ENCODE measurements at places on chromosomes 13 and 19.

GRCh38 chr13:28817204-28817603, 2.9 kb upstream of the MTUS2 start:
- no peak for DNase-seq

DNA sequence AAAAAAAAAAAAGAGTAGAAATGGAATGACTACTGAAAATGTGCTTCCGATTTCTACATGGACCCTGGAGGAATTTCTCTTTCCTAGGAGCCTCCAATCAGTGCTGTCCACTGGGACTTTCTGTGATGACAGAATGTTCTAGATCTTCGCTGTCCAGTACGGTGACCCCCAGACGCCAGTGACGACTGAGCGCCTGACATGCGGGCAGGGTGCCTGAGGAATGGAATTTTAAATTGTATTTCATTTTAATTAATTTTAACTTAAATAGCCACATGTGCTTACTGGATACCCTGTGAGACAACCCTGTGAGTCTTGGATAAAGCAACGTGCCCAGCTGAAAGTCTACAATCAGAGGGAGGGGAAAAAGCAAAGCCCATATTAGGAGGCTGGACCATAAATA, 4.1 kb upstream of the TLE6 start:
- no peak for DNase-seq

DNA sequence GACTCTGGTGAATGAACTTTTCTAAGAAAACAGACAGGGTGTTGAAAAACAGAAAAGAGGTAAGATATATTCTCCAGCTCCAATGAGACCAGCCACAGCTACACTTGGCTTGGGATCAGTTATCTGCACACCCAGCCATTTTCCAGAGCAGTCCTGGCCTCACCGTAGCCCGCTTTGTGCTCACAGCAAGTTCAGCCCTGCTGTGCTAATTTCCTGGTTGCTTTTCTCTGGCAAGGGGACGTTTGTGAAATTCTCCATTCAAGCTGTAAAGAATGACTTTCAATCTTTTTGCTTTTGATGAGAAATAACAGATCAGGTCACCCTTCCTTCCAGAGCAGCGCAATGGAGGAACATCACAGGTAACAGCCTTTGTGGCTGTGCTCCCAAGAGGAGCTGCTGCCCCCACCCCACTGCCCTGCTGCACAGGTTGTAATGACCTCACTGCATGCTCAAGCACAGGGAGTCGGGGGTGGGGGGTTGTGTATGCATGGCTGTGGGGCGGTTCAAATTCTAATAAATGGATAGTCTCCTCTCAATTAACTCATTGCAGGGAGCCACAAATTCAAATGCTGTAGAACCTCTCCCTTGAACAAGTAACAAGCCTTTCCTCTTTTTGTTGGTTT, 516.6 kb upstream of the NBEA start:
- no peak for DNase-seq

- DNase-seq = no peak
Observed at GRCh38 chr19:13917888-13918406, 11.9 kb downstream of the CC2D1A start.

GRCh38 chr13:26742691-26743358, 17.8 kb downstream of the GPR12 start:
- no peak for DNase-seq

- DNase-seq = no peak
Observed at GRCh38 chr13:102715447-102715846, 20.6 kb upstream of the METTL21C start.

DNA sequence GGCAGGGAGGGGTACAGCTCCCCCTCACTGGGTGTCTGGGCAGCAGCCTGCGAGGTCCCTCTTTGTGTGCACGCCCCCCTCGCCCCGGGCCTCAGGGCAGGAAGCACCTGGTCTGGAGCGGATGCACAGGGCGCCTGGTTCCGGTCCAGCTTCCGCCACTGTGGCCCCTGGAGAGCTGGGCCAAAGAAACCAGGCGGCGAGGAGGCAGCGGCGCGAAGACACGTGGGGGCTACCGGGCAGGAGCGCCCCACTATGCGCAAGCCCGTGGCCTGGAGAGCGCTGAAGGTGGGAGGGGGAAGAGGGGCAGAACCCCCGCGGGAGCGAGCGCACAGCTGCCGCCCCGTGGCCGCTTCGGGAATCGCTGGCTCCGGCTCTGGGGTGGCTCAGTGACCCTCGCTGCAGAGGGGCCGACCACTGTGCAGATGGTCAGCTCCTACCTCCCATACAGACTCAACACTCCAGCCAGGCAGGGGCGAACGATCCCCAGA, 1.7 kb upstream of the LYL1 start:
- DNase-seq = peak; percentile 69

GRCh38 chr19:16586991-16587832, 15.0 kb upstream of the SLC35E1 start:
- peak; percentile 52 for DNase-seq

GRCh38 chr13:40445557-40445990, 220.9 kb downstream of the FOXO1 start:
- no peak for DNase-seq

GRCh38 chr19:12085074-12085818, 20.7 kb downstream of the ZNF844 start:
- DNase-seq = no peak

DNA sequence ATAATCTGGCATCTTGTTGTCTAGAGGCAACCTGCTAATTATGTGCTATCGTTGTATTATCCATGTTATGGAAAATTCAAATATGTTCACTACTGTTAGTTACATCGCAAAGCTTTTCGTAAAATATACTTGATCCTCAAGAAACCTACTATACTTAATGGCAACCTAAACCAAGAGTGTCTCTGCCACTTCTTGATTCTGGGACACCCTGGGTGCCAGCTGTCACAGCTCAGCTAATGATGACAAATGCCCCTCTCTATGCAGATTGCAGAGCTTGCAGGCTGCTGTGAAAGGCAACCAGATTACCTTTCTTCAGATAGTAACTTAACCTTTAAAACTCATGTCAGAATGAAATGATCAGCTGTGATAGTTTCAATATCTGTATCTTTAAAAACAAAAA, 8.9 kb upstream of the MAB21L1 start:
- DNase-seq = no peak

- no peak for DNase-seq
Observed at GRCh38 chr13:48317511-48318376, 14.2 kb downstream of the RB1 start.

DNA sequence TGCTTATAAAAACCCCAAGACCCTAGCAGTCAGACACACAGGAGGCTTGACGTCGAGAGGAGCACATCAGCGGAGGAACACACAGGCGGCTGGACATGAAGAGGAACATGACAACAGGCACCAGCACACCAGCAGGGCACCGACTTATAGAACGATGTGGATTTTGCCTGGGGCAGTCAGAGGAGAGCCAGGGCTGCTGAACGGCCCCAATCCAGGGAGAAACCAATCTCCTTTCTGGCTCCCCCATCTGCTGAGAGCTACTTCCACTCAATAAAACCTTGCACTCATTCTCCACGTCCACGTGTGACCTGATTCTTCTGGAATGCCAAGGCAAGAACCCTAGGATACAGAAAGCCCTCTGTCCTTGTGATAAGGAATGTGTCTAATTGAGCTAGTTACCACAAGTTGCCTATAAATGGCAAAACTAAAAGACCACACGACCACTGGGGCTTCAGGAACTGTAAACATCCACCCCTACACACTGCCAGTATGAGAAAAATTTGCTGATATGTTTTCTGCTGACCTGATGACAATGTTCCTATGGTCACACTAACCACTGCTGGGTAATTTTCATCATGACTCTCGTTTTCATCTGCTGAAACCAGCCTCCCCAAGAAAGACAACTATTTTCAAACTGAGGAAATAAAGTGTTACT, 35.8 kb upstream of the CEACAM21 start:
- no peak for DNase-seq

- DNase-seq = no peak
Observed at GRCh38 chr19:6227936-6228325, 51.8 kb downstream of the MLLT1 start.

DNA sequence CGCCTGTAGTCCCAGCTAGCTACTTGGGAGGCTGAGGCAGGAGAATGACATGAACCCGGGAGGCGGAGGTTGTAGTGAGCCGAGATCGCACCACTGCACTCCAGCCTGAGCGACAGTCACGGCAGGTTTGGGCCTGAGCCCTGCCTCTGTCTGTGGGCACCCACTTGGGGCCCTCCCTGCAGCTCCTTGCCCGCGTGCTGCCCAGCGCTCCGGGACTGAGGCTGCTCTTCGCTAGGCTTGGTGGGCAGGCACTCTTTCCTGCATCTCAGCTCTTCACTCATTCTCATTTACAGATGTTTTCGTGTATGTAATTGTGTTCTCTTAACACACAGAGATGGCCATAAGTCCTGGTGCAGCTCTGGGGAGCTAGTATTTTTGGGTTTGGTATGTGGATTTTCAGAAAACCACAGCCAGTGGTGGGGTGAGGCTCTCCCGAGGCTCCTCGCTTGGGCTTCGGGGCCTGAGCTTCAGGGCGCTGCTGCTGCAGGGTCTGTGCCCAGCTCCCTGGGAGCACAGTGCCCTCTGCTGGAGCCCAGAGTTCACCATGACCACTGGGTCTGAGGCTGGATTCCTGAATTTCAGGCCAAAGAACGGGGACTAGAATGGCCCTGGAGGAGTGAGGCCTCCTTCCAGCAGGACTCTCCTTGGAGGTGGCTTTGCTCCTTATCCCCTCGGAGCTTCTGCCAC, 15.2 kb downstream of the UPF1 start:
- DNase-seq = peak; percentile 69

DNA sequence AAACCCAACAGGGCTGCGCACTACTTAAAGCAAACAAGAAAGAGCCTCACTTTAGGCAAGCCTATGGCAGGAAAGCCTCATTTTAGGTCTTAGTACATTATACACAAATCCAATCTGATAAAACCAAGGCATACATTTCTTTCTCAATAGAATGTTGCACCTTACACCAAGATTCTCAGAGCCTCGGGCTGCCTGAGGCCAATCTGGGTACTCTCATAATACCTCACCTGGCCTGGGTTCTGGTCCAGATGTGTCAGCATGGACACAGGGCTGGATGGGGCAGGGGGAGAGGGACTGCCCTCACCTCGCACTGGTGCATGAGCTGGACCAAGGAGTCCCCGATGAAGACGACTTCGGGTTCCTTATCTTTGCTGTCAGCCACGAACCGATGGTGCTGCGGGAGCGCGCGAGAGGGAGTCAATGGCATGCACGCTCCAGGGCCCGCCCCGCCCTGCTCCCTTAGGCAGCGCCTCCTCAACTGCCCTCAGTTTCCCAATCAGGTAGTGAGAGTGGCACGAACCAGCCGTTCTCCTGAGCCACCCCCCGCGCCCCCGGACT, at the start of gene PRR19:
PRR19 (plus strand) TSS at position 487 of the 558 bp plus-strand sequence. CDS start 7,453 bp downstream, outside the sequence.
- DNase-seq = no peak

GRCh38 chr13:102191951-102192502, 209.8 kb downstream of the FGF14 start:
- DNase-seq = peak; percentile 2

- DNase-seq = no peak
Observed at GRCh38 chr13:98813993-98814392, 61.5 kb upstream of the SLC15A1 start.

DNA sequence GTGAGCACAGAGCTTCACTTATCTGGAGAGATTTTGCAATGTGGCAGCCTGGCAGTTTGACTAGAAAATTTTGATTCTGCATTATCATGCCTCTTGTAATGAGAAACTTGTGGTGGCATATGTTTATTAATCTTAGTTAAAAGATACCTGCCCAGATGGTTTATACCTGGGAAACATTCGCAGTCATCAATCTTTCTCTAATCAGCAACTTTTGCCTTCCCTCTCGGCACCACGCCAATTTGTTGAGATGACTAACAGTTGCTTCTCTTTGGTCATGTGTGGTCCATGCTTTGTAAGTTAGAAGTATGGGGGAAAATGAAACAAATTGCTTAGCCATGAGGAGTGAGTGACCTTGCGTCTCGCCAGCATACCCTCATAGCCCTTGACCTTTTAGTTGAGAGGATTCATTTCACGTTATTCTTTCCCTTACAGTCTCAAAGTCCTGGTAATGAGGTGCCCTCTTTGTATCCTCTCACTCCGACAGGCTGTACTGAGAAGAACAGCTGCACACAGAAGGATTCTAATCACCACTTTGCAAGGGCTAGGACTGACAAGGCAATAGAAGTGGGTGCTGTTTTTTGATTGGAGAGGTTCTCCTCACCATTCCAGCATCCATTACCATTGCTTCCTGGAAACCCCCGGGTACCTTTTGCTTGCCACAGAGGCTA, 201.4 kb downstream of the OXGR1 start:
- DNase-seq = no peak

DNA sequence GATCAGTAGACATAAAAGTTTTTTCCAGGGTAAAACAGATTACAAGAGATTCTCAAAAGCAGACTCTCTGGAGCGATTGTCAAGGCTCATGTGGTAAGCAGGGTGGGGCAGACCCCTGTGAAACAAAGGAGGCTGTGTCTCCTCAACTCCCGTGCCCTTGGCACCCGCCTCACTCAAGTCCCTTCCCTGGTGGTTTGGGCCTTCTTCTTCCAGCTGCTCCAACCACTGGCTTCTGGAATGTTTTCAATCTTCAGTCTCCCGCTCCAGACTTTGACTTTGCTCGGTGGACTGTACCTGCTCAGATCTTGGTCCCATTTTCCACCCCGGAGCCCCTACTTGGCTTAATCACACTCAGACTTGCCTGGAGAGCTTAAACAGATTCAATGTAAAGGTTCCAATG, 74.8 kb upstream of the STK24 start:
- no peak for DNase-seq

DNA sequence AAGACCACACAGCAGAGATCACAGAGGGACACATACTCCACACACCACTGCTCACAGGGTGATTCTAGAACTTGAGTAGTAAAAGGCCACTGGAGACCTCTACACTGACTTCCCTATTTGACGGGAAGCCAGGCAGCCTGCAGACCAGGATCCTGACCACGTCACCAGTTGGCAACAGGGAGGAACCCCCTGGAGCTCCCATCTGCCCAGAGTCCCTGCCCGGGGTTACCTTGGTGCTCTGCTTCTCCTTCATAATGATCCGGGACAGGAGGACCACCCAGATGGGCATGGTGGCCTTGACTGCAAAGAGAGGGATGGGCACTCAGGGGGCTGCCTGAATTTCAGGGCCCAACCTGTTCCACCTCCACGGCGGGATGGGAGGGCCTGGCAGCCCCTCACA, 932 bp downstream of the SLC35E1 start:
- no peak for DNase-seq

- no peak for DNase-seq
Observed at GRCh38 chr13:108919036-108919907, 289.9 kb downstream of the MYO16 start.

- no peak for DNase-seq
Observed at GRCh38 chr13:38960175-38960574, 30.5 kb downstream of the STOML3 start.

GRCh38 chr19:16915734-16916133, 26.9 kb downstream of the F2RL3 start:
- no peak for DNase-seq

DNA sequence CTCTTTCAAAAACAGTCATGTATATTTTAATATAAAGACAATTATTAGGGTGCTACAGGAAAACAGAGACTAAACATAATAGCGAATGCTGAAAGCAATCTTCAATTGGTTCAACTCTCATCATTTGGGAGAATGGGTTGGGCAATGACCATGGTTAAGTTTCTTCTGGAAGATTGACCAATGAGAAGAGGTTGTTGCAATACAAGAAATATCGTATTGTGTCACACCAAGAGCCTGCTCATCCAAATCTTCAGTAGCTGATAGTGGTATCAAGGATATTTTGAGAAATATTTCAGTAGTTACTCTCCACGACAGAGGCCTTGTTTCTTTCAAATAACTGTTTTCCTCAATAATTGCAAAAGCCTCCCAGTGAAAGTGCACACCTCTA, 83.0 kb upstream of the FNDC3A start:
- DNase-seq = no peak

GRCh38 chr19:19606021-19606420, 12.5 kb downstream of the PBX4 start:
- DNase-seq = peak; percentile 78

- no peak for DNase-seq
Observed at GRCh38 chr19:17235971-17236777, 9.5 kb downstream of the NR2F6 start.
